ENCODE measurements at places on chromosomes 1 and 21.

GRCh38 chr1:179938752-179939151 is 15.9 kb upstream of the CEP350 start:
- DNase-seq: peak; percentile 7

GRCh38 chr1:153568367-153569099 is 2.9 kb upstream of the S100A2 start:
- peak; percentile 79 for DNase-seq

GRCh38 chr1:59164371-59164770 is 132.5 kb upstream of the FGGY start:
- no peak for DNase-seq

DNA sequence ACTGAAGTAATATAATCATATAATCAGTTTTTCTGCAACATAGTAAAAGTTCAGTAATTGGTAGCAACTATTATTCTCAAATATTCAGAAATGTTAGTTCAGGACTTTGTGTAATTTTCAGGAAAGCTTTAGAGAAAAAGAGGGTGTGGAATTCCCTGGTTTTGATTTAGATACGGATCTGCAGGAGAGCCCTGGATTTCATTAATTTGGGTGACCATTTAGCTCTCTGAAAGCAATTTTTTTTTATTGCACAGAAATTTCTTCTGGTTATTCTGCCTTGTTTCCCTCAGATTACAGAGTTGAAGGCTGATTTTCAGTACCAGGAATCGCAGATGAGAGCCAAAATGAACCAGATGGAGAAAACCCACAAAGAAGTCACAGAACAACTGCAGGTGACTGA is 13.8 kb upstream of the STX12 start:
- no peak for DNase-seq

DNA sequence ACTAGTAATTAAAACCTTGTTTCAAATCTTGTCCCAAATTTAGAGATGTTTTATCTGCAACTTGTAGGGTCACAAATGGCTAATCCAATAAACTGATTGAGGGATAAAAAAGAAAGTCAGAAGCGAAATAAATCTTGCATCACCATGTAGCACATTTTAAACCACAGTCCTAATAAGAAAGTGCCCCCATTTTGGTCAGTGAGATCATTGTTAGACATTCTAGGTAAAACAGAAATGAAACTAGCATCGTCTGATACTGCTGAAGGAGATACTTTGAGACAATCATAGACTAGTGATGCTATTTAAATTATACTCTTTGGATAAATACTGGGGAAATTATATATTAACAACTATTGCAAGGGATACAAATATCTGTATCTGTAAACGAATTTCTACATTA is 247.9 kb downstream of the AMY1C start:
- no peak for DNase-seq

- DNase-seq: no peak
Observed at GRCh38 chr1:160629286-160630210, 17.3 kb downstream of the SLAMF1 start.

GRCh38 chr1:225021037-225021436 is 91.6 kb downstream of the DNAH14 start:
- DNase-seq: no peak

DNA sequence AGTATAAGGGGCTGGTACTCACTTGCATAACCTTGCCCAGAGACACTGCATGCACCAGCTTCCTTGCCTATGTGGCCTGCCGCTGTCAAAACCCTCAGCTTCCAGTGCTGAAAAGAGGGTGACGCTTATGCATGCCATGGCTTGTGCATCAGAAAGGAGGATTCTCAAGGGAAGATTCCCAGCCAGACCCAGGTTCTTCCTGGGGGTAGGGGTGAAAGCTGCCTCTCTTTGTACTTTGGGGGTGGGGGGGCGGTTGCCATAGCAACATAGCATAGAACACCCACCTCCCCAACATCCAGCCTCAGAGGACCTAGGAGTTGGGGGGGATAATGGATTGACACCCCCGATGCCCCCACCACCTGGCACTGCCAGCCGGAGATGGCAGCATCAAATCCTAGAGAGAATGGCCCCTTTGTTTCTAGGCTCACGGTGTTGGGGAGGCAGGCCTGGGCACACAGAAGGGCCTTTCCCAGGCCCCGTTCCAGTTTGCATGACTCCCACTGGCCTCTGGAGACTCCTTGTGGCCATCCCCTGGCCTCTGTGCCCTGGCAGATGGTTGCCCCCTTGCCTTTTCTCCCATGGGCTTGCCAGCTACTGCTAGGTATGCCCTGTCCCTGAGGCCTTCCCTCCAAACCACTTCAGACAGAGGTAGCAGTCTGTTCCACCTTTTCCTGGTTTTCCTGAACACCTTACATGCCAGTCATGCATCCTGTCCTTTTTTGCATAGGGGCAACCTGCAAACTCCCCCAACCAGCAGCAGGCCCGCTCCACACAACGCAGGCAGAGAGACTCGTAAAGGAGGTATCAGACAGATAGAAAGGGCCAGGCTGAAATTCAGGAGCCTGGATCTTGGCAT is 44.6 kb downstream of the RHBG start:
- no peak for DNase-seq

DNA sequence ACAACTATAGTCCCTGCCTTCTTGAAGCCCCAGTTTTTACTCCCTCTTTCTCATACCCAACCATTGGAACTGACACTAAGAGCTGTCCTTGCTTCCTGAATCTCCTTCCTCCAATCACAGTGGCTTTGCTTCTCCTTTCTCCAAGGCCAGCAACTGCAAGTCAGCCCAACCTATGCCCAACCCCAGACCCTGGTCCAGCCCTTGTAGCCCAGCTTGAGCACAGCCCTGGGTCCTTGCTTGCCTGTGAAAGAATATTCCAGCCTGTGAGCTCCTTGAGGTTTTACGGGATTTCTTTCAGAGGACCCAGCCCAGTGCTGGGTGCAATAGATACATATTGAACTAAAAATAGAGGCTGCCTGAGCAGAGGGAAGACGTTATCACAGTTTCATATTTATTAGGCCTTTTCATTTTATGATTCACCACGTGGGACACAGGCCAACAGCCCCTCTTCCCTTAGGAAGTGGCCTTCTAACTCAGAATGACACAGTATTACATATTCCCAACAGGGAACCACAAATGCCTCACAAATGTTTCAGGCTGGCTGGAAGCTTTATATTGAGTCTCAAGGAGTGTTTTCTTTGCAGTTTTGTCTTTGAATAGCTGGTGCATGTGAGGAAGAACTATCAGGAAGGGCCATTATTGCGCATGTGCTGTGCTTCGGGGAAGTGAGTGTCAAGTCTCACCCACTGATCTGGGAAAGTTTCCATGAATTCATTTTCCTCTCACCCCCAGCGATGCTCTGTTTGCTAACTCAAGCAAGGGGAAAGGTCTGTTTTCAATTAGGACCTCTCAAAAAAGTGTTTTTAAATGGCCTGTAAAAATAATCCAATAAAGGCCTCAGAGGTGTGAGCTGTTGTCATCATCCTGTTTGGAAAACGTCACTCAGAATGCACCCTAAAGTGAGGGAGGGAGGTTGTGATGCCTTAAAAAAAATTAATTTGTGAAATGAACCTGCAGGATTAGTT is 92.3 kb upstream of the NFIA start:
- no peak for DNase-seq

DNA sequence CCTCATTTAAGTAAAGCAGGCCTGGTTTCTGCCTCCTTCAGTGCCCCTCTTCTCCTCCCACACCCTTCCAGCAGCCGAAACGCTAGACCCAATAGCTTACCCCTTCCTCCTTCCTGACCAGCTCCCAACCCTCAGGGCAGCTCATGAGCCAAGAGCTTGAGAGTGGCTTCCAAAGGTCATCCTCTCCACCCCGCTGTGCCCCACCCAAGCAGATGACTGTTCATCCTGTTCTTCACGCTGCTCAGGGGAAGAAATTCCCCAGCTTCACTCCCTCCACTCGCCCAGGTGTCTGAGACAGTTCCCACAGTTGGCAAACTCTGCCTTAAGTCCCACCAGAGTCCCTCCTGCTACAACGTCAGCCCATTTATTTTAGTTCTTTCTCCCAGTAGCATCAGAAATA is 23.4 kb downstream of the ARHGEF19 start:
- DNase-seq: no peak

DNA sequence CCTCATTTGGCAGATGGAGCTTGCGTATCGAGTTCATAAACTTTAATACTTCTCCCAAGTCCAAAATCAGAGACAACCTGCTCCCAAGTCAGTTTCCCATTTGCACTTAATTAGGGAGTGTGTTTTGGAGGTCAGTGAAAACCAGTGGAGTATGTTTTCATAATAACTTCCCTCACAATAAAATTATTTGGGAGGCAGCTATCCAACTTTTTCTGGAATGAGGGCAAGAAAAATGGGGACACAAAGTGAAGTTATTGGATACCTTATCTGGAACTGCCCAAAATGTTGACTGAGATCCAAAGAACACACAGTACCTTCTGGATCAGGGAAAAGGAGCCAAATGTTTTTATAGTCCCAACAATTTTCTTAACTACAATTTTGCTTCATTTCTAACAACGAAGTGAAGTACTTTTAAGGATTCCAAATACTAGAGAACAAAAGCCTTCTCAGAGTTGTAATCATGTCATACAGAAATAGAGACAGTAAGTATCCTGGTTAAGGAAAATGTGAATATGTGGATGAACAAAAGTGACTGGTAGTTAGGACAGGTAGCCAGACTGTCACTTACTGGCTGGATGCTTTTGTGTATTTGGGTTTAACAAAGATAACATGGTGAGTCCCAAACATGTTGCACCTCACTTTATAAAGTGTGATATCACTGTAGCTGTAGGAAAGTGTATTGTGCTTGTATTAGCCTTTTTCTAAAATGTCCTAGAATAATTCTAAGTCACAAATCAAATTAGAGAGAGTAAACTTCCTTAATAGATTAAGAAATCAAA is 325.0 kb downstream of the HLX start:
- no peak for DNase-seq

DNA sequence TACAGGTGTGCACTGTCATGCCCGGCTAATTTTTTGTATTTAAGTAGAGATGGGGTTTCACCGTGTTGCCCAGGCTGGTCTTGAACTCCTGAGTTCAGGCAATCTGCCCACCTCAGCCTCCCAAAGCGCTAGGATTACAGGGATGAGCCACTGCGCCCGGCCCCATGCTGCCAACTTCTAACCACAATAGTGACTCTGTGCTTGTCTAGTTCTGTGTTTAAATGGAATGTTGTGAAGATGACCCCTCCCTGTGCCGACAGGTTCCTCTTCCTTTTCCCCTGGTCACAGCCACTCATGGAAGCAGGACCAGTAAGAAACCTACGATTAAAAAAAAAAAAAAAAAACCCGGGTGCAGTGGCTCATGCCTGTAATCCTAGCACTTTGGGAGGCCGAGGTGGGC is 4.7 kb downstream of the MAP1LC3C start:
- no peak for DNase-seq

GRCh38 chr1:67532452-67533216 is 102.4 kb upstream of the SERBP1 start:
- DNase-seq: peak; percentile 68

DNA sequence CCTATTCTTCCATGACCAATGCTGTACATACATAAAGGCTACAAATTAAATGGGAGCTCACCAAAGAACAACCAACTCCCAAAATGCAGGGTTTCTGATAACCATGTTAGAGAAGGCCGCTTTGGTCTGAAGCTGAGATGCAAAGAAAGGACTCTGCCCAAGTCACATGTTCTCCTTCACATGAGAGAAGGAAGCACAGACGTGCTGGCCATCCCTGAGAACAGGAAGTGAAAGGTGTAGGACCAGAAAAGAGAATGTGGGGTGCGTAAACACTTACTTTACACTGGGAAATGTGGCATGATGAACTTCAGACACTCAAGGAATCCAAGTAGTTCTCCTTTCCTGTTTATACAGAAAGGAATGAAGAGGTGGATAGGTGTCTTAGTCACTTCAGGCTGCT is 31.7 kb upstream of the TADA1 start:
- no peak for DNase-seq

DNA sequence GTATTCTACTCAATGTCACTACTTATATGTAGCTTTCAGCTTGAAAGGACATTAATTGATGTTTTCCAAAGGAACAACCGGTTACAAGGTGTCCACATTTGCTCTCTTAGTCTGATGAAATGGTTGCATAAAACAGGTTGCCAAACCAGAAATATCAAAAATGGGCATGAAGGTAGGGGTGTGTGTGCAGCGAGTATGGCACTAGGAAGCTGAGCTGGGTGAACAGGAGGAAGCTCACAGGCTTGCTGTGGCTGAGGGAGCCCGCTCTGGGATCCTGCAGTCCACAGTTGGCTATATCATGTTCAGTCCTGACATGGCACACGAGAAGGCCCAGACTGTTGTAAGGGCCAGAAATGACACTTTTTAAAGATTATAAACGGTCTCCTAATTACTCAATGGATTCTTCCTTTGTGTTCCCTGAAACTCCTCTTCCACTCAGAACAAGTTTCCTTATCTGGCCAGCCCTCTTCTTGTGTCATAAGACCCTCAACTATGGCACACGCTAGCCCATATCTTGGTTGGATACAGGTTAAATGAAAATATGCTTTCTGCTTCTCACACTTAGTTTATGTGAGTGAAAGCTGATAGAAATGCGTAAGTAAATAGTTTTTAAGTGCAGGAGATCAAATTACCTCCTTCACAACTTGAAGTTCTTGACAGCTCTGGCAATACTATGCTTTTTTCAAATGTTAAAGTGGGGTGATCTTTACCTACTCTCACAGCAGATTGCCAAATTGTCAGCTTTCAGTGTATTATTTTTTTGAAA is 201.5 kb downstream of the LMO4 start:
- no peak for DNase-seq

GRCh38 chr1:147292012-147292411 is 49.5 kb downstream of the CHD1L start:
- no peak for DNase-seq

- DNase-seq: no peak
Observed at GRCh38 chr1:10340930-10341590, 57.8 kb upstream of the PGD start.

DNA sequence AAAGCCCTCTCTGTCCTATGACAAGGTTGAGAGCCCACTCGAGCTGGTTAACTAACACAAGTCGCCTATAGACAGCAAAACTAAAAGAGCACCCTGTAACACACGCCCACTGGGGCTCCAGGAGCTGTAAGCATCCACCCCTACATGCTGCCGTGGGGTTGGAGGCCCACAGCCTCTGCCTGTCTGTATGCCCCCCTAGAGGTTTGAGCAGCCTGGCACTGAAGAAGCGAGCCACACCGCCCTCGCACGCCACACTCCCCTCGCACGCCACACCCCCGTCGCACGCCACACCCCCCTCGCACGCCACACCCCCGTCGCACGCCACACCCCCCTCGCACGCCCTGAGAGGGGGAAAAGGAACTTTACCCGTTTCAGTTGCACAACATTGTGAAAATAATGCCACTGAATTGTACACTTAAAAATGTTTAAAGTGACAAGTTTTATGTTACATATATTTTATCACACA is 13.2 kb upstream of the HMGCL start:
- DNase-seq: peak; percentile 66
